ENCODE measurements at places on chromosomes 4 and X.

- no peak for DNase-seq
These were observed 877 bp downstream of the GPRASP1 start for GRCh38 chrX:102652031-102652688.

- no peak for DNase-seq
These were observed 37.9 kb downstream of the MFAP3L start for GRCh38 chr4:169988252-169988651.

GRCh38 chrX:105282077-105282476 is 61.6 kb upstream of the TEX13A start:
- no peak for DNase-seq

GRCh38 chr4:11801466-11802446 is 373.1 kb upstream of the HS3ST1 start:
- no peak for DNase-seq

DNA sequence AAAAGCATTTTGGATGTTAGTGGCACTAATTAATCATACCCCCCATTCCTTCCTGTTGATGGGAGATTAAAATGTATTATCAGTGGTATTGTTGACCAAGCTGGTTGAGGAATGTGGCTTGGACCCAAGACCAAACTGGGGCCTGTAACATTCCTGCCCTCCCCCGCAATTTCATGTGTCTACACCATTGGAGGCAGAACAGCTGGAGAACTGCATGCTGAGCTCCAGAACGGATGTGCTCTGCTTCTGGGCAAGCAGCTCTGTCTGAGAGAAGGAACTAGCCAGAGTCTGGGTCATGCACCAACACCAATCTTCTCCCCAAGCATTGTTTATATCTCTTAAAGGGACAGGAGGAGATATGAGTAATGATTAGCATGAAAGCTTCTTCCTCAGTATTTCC is 185.5 kb downstream of the CEP135 start:
- DNase-seq = no peak

DNA sequence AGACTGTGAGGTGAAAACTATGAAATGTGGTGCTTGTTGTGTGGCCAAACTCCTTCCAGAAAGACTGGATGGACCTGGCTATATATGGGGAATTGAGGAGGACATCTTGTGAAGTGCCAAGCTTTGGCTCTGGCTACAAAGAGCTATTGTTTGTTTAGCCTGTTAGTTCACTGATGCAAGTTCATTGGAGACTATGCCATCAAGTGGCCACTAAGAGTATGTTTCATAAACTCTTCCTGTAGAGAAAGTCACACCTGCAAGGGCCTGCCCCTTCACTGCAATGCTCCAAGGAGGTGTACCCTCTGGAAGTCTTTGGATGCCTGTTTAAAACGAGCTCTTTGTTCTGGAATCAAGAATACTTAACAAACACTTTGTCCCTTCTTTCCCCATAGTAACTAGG is 382.0 kb downstream of the GABRG1 start:
- no peak for DNase-seq

GRCh38 chr4:153531000-153531358 is 64.8 kb downstream of the TMEM131L start:
- DNase-seq = no peak

- DNase-seq = no peak
These were observed 55.3 kb downstream of the ASB9 start for GRCh38 chrX:15214588-15214987.

DNA sequence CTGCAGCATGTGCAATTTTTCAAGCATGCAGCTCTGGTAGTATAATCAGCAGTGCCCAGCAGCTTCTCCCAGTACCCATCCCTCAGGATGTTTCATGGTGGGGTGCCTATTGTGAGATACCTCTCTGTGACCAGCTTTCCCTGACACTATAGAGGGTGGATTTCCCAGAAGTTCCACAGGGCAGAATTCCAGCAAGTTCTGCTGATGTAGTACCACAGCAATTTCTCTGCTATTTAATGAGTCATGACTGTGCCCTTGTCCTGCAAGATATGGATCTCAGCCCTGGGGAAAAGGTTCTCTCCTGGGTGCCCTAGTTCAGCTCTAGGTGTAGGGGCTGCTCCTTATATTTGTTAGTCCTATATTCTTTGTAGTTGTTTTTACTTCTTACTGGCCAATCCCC is 174.8 kb downstream of the ENOX2 start:
- no peak for DNase-seq

DNA sequence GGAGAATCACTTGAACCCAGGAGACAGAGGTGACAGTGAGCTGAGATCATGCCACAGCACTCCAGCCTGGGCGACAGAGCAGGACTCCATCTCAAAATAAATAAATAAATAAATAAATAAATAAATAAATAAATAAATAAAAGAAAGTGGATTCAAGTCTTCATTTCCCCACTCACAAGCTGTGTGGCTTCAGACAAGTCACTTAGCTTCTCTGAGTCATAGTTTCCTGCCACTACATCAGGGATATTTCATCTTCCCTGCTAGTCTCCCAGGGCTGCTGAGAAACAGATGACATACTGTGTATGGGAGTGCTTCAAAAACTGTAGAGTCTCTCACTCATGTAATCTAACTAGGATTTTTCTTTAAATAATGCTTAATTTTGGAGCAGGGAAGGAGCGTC is 37.2 kb downstream of the TBC1D9 start:
- no peak for DNase-seq

DNA sequence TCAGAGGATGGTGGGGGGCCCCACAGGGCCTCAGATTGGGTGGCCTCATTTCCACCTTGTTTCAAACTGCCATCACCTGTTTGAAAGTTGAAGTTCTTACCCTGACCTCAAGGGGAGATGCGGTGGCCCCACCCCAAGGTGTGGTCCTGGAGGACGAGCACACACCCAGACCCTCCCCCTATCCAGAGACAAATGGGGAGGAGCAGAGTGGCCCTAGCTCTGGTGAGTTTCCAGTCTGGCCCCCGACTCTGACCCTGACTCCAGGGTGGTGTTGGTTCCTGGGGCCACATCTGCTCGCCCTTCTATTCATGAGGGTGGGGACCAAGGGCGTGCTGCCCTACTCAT is 36.3 kb upstream of the ADRA2C start:
- no peak for DNase-seq

- no peak for DNase-seq
These were observed 372.3 kb upstream of the SPOCK3 start for GRCh38 chr4:167606551-167606950.

- DNase-seq = no peak
These were observed 16.2 kb upstream of the SCRG1 start for GRCh38 chr4:173415092-173415491.

DNA sequence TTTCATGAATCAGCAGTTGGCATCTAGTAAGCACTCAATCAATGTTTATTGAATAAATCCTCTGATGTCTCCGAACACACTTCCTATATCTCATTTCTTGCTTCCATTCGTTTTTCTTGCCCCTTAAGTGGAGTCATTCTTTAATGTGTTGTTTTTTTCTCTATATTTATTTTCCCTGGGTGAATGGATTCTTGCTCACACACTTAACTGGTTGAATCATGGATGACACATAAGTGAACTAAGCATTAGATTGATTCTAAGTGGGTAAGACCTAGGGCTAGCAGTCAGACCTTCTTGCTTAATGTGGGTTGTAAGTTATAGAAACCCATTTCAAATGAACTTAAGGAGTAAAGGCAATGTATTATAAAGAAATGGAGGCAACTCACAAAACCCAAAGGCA is 111.1 kb downstream of the RTL3 start:
- no peak for DNase-seq

- DNase-seq = no peak
These were observed 102.6 kb downstream of the FSTL5 start for GRCh38 chr4:162061214-162061613.

DNA sequence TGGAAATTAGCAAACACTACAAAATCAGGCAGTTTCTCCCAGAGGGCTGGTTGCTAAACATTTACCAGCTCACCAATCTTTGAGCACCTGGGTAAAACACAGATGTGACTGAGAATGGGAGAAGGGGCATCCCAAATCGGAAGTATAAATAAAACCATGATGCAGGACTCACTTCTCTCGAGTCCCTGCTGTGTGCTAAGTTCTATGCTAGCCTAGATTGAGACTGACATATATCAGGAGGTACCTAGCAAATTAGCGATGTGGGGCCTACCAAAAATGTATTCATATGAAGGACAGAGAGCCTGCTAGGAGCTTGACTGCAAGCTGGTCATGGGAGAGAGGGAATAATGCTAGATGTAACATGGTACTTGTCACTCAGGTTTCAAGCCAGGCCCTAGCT is 171.9 kb upstream of the PGRMC2 start:
- no peak for DNase-seq

- no peak for DNase-seq
These were observed 24.3 kb downstream of the AWAT2 start for GRCh38 chrX:70025464-70025863.

- no peak for DNase-seq
These were observed 60.5 kb upstream of the ADAMTS3 start for GRCh38 chr4:72629540-72629939.

GRCh38 chr4:6710282-6710681 is 617 bp upstream of the MRFAP1L1 start:
- no peak for DNase-seq

GRCh38 chr4:155789391-155789790 is 30.6 kb downstream of the GUCY1B1 start:
- DNase-seq = no peak

DNA sequence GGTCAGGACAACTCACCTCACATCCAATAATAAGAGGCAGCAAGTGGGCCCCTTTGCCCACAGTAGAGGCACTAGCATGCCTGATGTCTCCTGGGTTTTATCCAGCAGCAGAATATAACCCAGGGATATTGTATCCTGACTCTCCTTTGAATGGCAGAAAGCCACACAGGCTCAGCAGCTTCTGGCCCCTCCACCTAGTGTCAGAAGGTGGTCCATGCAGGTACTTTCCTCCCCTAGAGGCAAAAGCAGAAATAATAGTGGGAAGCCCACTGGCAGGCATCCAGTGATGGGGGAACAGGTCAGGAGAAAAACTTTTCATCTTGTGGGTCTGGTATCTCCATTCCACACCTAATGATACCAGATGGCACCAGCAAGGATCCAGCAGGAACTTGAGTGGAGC is 75.5 kb upstream of the IRS4 start:
- DNase-seq = no peak

GRCh38 chrX:39022106-39022505 is 220.8 kb downstream of the MID1IP1 start:
- DNase-seq = no peak

- DNase-seq = peak; percentile 7
These were observed 477 bp downstream of the KLHL13 start for GRCh38 chrX:118115953-118116712.

DNA sequence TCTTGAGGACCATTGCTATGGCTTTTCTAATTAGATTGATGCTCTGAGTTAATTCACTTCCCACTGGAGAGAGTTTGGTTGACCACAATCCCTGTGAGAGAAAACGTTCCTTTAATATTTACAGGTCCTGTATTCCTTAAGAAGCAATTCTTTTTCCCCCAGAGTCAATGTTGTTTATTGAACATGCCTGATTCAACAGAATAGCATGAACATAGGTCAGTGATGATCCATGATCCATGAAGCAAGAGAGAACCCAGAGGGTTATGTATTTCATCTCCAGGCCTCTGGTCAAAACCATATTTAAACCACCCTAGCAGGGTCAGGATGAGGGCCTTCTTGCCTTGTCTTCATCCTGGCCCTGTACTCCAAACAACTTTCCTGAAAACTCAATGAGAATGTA is 39.4 kb upstream of the EFHC2 start:
- no peak for DNase-seq

GRCh38 chr4:167622481-167623240 is 388.4 kb upstream of the SPOCK3 start:
- DNase-seq = no peak

- DNase-seq = no peak
These were observed 3.0 kb upstream of the SHOX start for GRCh38 chrX:627510-627981.

DNA sequence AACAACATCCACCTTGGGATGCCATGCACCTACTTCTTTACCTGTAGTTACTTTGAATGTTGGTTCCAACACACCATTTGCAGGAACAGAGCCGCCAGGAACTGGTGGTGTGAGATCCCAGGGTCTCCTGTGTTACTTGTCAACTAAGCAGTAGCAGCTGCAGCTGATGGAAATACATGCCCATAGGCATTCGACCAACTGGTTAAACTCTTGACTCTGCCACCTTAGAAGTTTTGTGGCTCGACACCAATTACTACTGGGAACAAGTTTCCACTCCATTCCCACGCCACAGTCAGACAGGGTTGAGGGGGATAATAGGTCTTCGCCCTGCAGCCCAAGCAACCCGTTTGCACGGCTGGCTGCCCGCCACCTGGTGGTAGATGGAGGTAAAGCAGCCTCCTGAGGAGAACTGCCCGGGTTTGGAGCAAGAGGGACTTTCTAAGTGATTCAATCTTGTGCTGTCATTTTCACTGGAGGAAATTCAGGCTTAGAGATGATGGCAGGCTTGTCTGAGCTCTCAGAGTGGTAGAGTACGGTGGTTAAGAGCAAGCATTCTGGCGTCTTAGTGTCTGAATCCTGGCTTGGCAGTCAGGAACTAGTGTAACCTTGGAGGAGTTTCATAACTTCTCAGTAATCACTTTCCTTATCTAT is 119.1 kb upstream of the TRIM2 start:
- DNase-seq = no peak

DNA sequence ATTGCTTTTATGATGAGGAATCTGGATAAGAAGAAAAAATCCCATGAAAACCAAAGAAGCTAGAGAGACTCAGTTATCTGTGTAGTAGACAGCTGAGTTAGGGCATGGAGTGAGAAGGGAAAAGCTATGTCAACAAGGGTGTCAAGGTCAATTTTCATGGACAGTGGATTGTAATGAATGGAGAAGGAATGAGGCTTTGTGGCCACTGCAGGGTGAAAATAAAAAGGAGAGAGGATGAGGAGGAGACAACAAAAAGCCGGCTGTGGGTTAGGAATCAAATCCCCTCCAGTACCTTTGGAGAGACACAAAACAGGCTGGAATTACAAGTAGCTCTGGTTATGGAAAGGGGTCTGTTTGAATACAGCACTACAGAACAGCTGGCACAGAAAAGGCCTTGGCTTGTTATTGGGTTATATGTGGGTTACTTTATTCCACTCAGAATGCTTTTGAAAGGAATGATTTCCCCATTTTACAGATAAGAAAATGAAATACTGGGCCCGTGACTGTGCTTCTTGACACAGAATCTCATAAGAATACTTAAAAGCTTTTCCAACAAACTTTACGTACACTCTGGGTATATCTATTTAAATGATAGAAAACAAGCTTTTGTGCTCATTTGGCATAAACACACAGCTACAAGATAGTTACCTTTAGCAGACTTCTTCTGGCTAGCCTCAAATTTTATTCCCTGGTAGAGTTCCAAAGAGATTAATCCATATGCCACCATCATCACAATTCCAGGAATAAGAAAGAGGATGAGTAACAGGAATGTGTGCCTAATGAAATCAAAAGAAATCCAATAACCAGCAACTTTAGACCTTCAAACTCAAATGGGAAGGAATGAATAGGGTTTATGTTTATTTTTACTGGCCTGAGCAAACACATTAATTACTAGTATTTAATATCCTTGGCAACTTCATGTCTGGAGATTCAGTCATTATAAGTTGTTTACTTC is 7.5 kb downstream of the CCKAR start:
- DNase-seq = no peak

GRCh38 chrX:31550158-31550557 is 478.3 kb upstream of the FTHL17 start:
- no peak for DNase-seq

GRCh38 chrX:70171624-70172023 is 5.7 kb upstream of the DGAT2L6 start:
- DNase-seq = no peak

- no peak for DNase-seq
These were observed 12.2 kb downstream of the SMPX start for GRCh38 chrX:21745756-21746155.

GRCh38 chrX:82961129-82961528 is 547.0 kb upstream of the POU3F4 start:
- DNase-seq = no peak

GRCh38 chr4:70531981-70532380 is 13.6 kb downstream of the AMTN start:
- no peak for DNase-seq

Data from cortex of kidney (tissue), 1 donor.